ENCODE measurements at places on chromosomes 2 and 18.

- DNase-seq: no peak
These were observed 155.4 kb downstream of the THSD7B start for GRCh38 chr2:136920652-136921333.

DNA sequence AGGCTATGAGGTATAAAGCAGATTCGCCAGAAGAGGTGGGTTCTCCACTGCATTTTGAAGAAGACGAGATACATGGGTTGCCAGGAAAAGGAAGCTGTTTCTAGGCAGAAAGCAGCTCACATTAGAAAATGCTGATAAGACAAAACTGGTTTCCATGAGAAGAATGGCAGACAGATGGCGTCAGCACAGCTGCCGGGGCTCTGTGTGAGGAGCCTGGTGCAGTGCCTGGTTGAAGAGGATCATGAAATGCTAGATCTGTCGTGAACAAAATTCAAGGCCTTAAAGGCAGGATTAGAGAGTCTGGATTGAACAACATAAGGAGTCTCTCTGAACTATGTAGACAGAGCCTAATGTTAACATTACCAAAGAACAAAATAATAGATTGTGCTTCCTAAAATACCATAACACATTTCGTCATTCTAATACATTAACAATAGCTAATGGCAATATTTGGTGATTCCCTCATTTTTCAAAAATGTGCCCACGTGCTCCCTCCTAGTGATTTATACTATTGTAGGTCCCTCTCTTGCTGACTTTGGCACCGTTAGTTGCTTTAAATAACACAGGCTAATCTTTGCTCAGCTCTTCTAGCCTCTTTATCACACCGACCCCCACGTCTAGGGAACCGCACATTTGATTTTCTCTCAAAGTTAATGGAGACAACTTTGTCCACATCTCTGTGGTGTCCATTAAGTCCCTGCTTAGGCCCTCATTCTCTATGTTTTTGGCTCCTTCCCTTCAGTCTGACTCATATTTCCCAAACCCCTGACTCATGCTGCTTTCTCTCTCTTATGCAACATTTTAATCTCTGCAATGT, 38.2 kb downstream of the EFEMP1 start:
- DNase-seq: no peak

DNA sequence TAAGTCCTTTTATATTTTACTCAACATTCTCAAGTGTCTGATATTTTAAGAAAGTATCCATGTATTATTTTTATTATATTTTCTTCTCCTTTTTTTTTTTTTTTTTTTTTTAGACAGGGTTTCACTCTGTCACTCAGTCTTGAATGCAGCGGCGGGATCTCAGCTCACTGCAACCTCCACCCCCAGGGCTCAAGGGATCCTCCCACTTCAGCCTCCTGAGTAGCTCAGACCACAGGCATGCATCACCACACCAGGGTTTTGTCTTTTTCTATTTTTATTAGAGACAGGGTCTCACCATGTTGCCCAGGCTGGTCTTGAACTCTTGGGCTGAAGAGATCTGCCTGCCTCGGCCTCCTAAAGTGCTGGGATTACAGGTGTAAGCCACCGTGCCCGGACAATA, 212.1 kb downstream of the TCF4 start:
- no peak for DNase-seq

- no peak for DNase-seq
These were observed 41.4 kb upstream of the ITGB6 start for GRCh38 chr2:160241251-160242137.

DNA sequence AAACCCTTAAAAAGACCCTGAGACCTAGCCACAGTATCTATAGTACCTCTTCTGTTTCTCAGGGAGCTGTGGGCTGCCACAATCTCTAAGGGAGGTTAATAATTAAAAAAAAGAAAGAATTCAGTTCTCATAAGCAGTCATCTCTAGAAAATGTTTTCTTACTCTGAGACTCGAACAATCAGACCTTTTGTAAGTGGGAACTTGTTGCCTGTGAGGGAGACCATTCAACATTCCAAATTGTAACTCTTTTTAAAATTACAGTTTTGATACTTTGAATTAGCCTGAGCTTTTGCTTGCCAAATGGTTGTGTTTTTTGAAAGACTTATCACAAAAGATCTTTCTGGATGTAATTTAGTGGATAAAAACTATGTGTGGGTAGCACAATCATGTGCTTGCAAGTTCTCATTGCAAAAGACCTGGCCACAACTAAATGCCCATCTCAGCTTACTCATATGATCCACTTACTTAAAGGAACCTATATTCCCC, 33.3 kb downstream of the IL1R2 start:
- DNase-seq: no peak

DNA sequence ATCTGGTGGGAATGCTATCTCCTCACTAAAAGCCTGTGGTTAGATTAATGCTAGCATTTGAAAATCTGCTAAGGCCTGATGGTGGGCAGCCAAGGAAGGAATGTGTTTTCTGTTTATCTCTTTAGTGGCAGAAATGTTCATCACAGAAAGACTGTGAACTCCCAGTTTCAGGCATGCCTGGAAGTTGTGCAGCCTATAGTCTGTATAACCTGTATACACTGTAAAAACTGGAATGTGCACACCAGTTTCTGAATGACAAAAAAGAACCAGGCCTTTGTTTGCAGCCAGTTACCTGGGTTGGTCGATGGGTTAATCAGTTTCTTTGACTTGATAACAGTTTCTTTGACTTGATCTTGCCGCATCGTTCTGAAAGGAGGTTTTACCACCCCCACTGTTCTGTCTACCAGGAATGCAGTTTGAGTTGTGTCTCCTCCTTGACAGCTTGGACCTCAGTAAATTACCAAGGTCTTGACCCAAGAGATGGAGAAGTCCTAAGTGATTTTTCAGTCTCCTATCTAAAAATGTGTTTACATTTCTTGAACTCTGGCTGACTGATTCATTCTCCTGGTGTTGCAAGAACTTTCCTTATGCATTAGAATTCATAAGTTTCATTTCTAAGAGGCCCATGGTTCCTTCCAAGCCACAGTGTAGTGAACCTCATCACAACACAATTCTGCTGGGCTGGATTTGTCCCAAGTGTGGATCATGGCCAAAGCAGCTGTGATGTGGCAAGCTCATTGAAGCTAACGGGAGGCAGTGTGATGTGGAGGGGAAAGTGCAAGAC, 62.2 kb downstream of the KIAA2012 start:
- no peak for DNase-seq

DNA sequence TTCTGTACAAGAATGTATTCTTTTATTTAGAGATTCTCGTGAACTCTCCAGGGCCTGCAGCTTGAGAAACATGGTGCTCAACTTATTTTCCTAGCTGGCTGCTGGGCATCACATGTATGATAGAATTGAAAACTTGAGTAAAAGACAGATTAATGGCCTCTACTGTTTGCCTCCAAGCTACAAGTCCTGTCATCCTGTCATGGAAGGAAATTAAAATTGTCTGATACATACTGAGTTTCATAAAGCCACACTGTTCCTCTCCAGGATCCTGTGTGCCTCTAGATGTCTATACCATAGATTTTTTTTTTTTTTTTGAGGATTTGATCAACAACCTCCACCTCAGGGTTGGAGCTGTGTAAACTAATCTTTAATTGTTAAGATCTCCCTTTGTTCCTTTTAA, 38.5 kb downstream of the UPP2 start:
- DNase-seq: no peak

GRCh38 chr2:238295144-238296112, 7.0 kb upstream of the PER2 start:
- DNase-seq: no peak

- no peak for DNase-seq
These were observed 53.6 kb downstream of the PARD6G start for GRCh38 chr18:80193701-80194100.

GRCh38 chr2:66427300-66427699, 7.6 kb upstream of the MEIS1 start:
- no peak for DNase-seq

GRCh38 chr2:67625690-67626475, 228.8 kb downstream of the ETAA1 start:
- no peak for DNase-seq

DNA sequence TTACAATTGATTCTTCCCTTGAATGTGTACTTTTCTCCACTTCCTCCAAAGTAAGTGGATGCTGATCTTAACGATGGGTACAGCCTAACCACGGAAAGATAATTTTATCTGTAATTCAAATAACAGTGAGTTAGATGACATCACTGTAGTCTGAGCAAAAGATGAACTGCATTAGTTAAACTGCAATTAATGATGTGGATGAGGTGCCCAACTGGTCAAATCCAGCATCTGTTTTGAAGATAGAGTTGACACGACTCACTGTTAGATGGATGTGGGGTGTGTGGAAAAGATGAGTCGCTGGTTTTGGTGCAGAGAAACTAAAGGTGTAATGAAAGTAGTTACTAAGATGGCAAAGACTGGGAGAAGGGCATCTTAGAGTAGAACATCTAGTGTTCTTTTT, 270.5 kb upstream of the MEIS1 start:
- no peak for DNase-seq

GRCh38 chr2:26769089-26769761, 5.1 kb downstream of the SLC35F6 start:
- peak; percentile 47 for DNase-seq

- DNase-seq: no peak
These were observed 15.2 kb downstream of the MMADHC start for GRCh38 chr2:149572102-149572953.

DNA sequence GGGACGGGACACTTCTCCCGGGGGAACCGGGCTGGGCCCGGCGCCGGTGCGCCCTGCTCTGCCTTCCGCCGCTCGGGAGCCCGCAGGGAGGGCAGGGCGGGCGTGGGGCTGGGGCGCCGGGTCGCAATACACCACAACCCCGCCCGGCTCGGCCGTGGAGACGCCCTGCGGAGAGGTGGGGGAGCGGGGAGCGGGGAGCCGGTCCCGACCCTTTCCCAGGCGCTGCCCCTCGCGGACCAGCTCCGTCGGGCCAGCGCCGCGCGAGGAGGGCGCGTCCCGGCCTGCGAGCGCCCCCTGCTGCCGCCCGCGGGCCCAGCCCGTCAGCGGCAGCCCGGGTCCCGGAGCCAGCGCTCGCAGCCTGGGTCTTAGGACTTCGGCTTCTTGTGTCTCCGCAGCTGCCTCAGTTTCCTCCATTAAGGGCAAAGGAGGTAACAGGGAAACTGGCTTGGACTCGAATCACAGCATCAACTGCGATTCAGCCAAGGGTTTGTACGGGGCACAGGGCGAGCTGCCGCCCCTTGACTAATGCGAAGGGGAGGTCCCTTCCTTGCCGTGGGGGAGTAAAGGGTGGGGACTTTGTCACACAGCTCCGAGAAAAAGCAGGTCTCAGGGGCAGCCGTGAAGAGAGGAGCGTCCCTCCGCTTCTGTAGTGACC, 635 bp upstream of the ADRA2B start:
- DNase-seq: peak; percentile 85

DNA sequence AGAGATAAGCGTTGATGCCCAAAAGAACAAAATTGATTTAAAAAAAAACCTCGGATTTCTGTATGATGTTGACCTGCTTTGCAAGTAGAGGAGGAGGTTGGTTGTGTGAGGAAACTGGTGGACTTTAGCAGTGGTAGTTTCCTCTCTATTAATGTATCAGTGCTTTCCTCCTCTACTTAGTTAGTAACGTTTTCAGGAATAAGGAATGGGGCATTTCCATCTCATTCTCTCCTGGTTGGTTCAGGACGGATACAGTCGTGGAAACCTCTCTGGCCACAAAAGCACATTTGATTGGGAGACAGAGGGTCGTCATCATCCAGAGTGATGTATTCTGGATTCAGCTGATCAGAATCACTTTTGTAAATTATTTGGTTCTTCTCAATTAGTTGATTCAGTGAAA, 1.5 kb downstream of the FHOD3 start:
- DNase-seq: no peak

DNA sequence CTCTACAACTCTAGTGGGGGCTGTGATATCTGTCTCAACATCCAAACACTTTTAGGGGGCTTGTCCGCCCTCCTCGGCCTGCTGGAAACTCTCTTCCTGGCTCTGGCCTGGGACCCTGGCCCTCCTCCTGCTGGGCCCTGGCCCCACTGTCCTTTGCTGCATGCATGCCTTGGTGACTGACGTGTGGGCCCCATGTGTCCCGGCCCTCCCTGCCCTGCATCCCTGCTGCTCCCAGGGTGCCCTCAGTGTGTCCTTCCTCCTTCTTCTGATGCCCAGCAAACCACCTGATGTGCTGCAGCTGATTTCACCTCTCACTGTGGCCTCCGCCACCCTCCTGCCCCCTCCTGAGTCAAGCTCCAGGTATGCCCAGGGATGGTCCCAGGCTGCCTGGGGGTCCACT, 101.7 kb downstream of the SEPTIN10 start:
- no peak for DNase-seq

GRCh38 chr18:48300463-48300961, 108.7 kb downstream of the ZBTB7C start:
- DNase-seq: no peak

- DNase-seq: peak; percentile 34
These were observed 2.4 kb downstream of the RNPEPL1 start for GRCh38 chr2:240570531-240571313.

DNA sequence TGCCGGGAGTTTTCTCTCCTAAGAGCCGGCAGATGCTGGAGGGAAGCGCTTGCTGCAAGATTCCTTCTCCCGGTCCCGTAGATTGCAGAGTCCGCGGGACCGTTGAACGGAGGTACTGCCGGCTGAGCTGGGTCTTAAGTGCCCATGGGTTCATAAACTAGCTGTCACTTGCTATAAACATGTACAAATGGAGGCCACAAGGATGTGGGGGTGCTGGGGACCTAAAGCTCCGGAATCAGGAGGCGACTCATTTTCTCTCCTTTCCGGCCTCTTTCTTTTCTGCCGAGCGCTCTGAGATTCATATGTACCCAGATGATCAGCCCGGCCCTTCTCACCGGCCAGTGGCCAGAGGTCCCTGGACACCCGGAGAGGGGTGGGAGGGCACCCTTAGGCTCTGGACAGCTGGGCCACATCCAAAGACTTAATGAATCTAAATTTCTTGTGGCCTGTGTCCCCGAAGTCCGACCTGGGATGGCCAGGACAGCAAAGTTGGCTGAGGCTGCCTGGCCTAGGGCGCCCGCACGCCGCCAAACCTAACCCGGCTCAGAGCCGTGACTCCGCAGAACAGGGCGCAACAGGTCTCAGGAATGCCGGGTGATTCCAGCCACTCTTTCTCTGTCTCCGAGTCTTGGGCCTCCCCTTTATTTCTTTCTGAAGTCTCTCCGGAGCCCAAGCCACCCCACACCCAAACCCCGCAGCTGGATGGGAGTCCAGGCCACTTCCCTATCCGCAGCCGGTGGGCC, 2.4 kb upstream of the PAX3 start:
- no peak for DNase-seq

- no peak for DNase-seq
These were observed 90.9 kb upstream of the SMAD7 start for GRCh38 chr18:49041435-49042245.

DNA sequence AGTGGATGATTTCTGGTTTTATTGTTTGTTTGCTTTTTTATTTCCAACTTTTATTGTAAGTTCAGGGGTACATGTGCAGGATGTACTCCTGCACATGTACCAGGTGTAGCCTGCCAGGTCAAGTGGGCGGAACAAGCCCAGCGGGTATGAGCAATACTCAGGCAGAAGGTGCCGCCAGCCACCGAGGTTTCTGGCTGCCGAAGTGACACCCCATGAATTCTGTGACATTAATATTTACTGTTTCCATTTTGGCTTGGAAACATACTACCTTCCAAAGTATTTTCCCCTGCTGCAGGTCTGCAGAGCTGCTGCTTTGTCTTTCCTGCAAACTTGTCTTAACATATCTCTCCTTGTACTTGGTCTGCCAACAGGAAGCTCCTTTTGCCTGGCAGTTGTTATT, 78.5 kb downstream of the PTPN4 start:
- DNase-seq: no peak

All from activated T-cell treated with anti-CD3 and anti-CD28 coated beads, Interleukin-2, amount 50 U/mL, for 24 hours (primary cell).